ENCODE measurements at places on chromosomes 7 and 10. TPM values are rescaled to one million over a fixed set of nuclear protein-coding genes. Genes with fewer than 3 reads are reported as not detected.

Gene TAS2R41
- polyA plus RNA-seq = not detected

Gene IDI2
- polyA plus RNA-seq = not detected

Gene FKBP6
- not detected for polyA plus RNA-seq

Gene AUTS2
- polyA plus RNA-seq = 16.2 TPM

Gene TMEM236
- not detected for polyA plus RNA-seq

Gene TMEM225B
- 0.24 TPM for polyA plus RNA-seq

Gene USP6NL
- polyA plus RNA-seq = 14.9 TPM

Gene ZNF37A
- 10.0 TPM for polyA plus RNA-seq

Gene SEMA3D
- polyA plus RNA-seq = not detected

Gene LIMK1
- polyA plus RNA-seq = 18.1 TPM

Gene FAM13C
- 0.18 TPM for polyA plus RNA-seq

Gene WDFY4
- polyA plus RNA-seq = 31.7 TPM

Gene AKR1C8
- not detected for polyA plus RNA-seq

Gene CHN2
- polyA plus RNA-seq = 0.42 TPM

Gene WNT8B
- polyA plus RNA-seq = not detected

Gene CUBN
- not detected for polyA plus RNA-seq

Gene NPSR1
- polyA plus RNA-seq = not detected

Gene OGDHL
- polyA plus RNA-seq = 0.46 TPM

Gene ACTR3C
- polyA plus RNA-seq = 6.6 TPM

Data from GM12878 (cell line).